ENCODE measurements at places on chromosomes 4 and X.

DNA sequence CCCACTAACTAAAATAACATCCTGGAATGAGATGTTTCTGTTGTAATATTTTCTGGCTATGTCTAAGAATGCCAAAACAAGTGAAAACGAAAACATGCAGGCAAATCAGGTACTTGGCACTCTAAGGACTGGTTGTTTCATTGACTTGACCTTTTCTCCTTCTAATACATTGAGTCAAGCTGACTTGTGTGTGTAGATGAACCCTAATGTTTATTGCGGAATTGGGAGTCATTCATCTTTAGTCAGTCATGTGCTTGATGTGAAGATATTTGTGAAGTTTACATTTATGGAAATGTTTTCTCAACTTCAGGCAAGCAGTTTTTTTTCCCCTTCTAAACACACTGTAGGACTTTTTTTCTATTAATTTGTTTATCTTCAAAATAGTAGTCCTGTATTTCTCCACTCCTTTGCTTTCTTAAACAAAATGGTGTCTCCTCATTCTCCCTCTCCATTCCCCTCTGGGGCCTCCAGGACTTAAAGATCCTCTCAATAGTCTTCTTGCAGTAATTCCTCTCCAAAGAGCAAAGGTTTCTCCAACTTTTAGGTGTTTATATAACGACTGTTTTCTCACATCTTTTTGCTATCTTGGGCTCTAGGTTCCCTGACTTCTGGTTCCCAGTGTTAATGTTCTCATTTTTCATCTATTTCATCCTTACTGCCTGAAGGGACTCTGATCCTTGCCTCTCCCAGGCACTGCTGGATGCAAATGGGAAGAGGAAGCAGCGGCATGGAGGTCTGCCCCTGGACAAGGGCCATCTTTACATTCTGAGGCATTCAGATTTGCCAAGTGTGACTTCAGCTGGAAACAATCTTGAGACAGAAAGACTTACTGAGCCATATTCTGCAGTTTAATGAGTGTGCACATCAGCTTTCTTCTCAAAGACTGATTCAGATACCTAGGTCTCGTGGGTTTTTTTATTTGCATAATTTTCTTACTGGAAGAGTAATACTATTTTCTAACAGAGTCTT, 166.4 kb downstream of the ARHGAP6 start:
- no peak for DNase-seq

DNA sequence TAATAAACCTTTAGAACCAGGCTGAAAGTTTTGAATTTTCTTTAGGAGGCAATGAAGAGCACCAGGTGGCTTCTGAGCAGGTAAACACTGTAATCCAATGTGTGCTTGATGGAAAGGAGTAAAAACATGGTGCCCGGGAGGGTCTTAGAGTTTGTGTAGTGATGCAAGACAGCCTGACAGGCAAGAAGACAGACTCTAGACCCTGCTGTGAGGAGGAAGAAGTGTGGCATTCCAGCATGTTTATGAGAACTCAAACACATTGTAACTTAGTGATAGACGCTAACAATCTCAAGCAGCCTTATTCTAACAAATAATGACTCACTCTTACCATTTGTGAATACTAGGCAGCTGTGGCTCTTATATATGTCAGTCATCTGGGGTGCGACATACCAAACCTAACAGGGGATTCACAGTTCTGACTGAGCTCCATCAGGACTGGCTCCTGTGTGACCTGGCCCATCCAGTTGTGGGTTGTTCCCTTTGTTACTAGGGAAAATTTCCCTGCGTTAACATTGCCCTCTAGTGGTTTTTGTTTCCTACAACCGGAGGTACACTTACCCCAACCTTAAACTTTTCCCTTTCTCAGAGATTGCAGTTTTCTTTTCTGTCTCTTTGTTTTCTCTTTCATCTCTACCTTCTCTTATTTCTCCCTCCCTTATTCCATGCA, 53.8 kb downstream of the VSIG4 start:
- DNase-seq: peak; percentile 54

- no peak for DNase-seq
These were observed 85.3 kb upstream of the STX18 start for GRCh38 chr4:4627111-4627510.

DNA sequence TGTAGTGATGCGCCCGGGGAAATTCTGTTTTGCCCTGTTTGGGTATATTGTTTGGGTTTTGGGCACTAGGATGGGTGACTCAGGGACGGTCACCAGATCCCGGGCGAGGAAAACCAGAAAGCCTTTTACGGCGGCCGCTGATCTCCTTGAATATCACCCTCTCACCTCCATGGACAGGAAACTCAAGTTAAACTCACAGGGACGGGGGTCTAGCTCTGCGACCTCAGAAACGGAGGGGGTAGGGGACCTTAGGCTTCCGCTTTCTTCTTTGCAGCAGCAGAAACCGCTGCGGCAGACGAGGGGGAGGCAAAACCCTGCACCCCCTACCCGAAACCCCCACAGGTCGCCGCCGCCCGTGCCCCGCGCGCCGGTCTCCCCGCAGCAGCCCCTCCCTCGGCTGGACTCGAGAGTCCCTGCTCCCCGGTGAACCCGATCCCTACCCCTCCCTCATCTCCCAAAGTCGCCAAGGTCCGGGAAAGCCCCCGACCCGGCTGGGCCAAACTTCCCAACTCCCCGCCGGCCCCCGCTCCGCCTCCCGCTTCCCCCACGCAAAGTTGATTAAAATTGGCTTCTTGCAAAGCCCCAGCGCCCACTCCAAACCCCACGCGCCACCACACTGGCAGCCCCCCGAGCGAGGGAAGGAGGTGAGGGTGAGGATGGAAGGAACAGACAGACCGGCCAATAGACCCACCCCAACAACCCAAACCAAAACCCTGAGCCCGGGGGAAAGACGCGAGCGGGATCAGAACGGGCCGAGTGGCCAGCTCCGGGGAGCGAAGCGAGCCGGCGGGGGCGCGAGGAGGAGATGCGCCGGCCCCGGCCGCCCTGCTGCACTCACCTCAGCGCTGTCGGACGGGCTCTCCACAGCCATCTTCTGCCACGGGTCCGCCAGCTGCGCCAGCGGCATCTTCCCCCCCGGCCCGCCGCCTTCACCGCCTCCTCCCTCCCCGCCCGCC, 705 bp downstream of the RPS6KA3 start:
- peak; percentile 56 for DNase-seq

DNA sequence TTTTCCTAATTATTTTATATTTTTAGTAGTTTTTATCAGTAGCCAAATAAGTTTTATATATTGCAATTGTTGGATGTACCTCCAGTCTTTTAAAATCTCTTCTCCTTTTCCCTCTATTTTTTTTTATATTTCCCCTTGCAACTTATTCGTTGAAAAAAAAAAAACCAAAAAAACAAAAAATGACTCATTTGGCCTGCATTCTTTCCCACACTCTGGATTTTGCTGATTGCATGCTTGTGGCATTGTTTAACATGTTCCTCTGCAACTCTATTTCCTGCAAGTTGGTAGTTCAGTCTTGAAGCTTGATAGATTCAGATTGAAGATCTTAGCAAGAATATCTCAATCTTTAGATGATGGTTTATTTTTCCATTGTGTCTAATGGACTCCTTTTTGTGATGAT, 260.6 kb upstream of the BOD1L1 start:
- DNase-seq: no peak

DNA sequence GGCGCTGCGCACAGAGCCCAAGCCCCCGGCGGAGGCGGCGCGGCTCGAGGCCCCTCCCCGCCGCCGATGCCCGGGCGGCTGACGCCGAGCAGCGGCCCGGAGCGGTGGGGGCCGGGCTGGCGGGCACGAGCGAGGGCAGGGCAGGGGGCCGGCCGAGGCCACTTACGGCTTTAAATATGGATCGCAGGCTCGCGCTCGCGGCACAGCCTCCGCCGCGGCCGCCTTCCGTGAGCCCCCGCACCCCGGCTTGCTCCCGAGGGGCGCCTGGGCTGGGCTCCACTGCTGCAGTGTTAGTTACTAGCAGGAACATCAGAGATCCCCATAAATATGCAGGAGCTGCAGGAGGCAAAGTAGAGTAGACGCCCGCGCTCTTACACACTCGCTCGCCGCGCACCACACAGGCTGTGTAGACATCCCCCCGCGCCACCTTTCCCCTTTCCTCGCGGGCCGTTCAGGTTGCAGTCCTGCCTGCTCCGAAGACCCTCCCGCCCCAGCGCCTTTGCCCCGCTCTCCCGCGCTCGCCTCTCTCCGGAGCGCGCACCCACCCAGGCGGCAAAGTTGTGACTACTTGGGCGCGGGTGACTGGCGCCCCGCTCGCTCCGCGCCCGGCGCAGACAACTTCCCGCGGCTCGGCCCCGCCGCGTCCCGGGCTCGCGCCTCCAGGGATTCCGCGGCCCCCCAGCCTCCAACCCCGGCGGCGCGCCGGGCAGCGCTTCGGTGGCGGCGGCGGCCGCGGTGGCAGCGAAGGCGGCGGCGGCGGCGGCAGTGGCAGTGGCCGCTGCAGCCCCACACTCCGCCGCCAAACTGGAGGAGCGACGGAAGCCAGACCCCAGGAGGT, 152.0 kb upstream of the SLC4A4 start:
- peak; percentile 56 for DNase-seq

DNA sequence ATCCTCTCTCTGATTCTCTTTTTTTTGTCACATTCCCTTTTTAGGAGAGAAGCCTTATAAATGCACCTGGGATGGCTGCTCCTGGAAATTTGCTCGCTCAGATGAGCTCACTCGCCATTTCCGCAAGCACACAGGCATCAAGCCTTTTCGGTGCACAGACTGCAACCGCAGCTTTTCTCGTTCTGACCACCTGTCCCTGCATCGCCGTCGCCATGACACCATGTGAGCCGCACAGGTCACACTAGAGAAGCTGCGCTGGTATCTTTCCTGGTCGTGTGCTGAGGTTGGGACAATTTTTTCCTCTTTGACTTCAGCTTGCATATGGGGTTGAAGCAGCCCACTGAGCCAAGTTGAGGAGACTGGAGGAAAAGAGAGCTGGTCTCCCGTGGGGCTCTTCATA, 52.1 kb downstream of the KLF8 start:
- DNase-seq: no peak

GRCh38 chr4:139692309-139693012, 26.8 kb downstream of the MGST2 start:
- DNase-seq: no peak

GRCh38 chr4:27360790-27361267, 500.2 kb downstream of the STIM2 start:
- no peak for DNase-seq

GRCh38 chr4:176896211-176896610, 103.5 kb upstream of the VEGFC start:
- no peak for DNase-seq

GRCh38 chr4:3431446-3431993, 10.2 kb upstream of the HGFAC start:
- DNase-seq: no peak

DNA sequence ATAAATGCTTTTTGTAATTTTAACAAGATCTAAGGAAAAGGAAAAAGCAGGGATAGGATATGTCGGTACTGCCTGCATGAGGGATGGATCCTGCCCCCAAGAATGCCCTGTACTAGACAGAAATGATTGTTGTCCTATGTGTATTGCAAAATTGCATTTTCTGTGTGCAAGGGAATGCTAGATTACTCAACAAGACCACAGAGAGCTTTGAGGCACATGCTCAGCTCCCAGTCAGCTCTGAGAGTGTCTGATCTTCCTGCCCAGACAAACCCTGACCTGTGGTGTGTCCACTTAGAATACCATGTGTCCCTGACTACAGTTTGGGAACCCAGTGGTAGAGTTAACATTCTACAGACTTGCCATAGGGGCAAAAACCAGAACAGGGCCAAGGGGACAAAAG, 129.2 kb upstream of the PAK3 start:
- no peak for DNase-seq

- DNase-seq: no peak
These were observed 60.0 kb downstream of the FHIP1A start for GRCh38 chr4:151468715-151469696.

GRCh38 chr4:47720787-47721186, 117.1 kb downstream of the CORIN start:
- no peak for DNase-seq

- DNase-seq: no peak
These were observed 571 bp downstream of the TLR6 start for GRCh38 chr4:38856046-38856445.

GRCh38 chr4:139628184-139629012, 37.2 kb upstream of the MGST2 start:
- DNase-seq: no peak

GRCh38 chr4:165096776-165097175, 15.9 kb downstream of the TMEM192 start:
- DNase-seq: no peak

DNA sequence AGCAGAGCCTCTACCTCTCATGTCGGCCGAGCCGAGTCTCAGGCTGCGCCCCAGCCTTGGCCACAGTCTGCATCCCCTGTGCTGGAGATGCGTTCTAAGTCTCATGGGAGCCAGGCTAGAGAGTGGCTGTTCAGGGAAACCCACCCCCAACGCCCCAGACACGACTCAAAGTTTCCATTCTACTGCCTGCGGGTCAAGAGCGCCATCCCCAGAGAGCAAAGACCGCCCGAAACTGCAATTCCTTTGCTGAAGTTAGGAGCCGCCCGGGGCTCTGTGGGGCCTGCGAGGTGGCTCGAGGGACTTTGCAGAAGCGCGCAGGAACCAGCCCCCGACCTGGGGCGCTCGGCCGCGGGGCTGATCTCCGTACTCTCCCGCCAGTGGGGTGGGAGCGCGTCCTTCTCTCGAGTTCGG, 10.0 kb upstream of the ELF4 start:
- no peak for DNase-seq

- no peak for DNase-seq
These were observed 792 bp downstream of the CLIC2 start for GRCh38 chrX:155333544-155334100.

GRCh38 chr4:25938787-25939186, 24.8 kb downstream of the SMIM20 start:
- DNase-seq: peak; percentile 63

DNA sequence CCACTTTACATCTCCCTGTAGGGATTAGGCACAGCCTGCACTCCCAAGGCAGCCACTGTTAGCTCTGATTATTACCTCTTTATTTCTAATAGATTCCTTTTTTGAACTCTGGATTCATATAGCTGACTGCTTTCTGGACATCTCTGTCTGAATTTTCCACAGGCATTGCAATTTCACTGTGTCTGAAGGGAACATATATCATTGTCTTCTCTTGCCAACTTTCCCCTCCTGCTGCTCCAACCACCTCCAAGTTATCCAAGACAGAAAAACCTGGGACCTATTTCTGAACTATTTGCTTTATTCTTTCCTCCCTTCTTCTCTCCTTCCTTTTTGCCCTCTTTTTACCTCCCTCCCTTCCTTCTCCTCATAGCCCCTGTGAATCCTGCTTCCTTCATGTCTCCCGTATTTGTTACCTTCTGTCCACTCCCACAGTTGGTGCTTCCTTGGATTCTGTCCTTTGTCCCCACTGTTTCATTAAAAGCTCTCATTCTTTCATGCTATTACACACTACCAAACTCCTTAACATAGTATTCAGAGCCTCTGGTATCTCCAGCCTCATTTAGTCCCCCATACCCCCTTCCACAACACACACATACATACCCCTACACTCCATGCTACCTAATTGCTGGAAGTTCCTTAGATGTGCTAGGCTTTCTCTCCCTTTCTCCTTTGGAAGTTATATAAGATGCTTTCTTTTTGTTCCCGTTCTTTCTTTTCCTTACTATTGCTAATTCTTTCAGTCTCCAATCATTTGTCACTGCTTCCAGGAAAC, 34.7 kb downstream of the FGF2 start:
- DNase-seq: no peak
